ENCODE measurements at places on chromosomes 2 and 18. TPM values are rescaled to one million over a fixed set of nuclear protein-coding genes. Genes with fewer than 3 reads are reported as not detected.

The ANKRD62 gene
- total RNA-seq, result not detected

The UGT1A6 gene
- total RNA-seq, result not detected

The SH2D6 gene
- total RNA-seq, result 0.83 TPM

The ANO7 gene
- 0.61 TPM for total RNA-seq

The SMYD1 gene
- total RNA-seq, result not detected

The TMEM247 gene
- not detected for total RNA-seq
